Muscle of leg (tissue), 16 donors: ENCODE measurements at places on chromosomes 1 and 21.
A peak's percentile ranks its signal among the peaks of the same experiment; 100 is the strongest.

DNA sequence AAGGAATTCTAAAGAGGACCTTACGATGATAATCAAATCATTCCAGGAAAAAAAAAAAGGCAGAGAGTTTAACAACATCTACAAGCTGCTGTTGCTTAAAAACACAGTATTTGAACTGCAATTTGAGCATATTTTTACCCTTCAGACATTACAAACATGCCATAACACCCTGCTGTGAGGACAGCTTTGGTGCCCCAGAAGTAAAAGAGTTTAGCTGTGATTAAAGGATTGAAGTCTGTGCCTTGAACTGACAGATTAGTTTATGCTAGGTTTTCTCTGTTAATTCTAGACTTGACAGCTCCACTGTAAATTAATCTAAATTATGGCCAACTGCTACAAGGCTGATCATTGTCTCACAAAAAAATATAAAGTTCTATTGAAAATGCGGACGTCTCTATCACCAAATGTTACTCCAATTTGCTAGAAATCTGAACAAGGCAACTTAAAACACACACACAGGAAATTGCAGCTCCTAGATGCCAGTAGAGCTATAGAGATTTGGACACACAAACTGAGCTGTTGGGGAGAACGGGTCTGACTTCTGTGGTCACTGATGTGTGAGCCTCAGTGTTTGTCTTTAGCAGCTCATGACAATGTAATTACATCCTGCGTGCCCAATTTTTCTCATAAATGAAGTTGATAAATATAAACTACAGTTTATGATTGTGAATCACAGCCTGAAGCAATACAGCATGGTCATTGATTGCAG, 217.9 kb downstream of the NTNG1 start:
- no peak for DNase-seq
- H3K27me3 ChIP-seq, result no peaks in the 10 kb centered on the region
- no peak overlapping the region for H3K27ac ChIP-seq

GRCh38 chr1:196433000-196433399, 175.2 kb downstream of the KCNT2 start:
- DNase-seq, result no peak
- no peaks in the 10 kb centered on the region for H3K27me3 ChIP-seq
- H3K4me3 ChIP-seq, result no peak overlapping the region

DNA sequence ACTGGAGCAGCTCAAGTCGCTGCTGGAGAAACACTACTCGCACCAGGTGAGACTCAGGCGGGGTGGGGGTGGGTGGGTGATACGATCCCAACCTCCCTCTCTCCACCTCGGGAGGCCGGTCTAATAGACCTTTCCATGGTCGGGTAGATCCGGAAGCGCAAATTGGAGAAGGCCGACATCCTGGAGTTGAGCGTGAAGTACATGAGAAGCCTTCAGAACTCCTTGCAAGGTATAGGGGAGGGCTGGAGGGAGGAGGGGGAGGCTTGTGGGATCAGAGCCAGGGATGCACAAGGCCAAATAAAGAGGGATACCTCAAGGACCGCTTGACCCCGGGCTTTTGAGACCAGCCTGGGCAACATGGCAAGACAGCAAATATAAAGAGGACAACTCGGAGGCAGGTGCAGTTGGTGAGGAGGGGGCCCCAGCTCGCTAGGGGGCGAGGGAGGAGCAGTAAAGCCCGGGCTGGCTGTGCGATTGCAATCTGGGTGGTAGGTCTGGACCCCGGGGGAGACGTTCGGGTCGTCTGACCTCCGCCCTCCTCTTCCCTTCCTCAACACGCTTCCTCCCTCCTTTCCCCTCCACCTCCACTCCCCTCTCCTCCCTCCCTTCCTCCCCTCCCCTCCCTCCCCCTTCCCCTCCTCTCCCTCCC, 546 bp downstream of the HES3 start:
- peaks cover 48% of the 10 kb centered on the region for H3K4me1 ChIP-seq
- H3K27me3 ChIP-seq, result peaks cover 85% of the 10 kb centered on the region
- H3K27ac ChIP-seq, result no peak overlapping the region
- H3K36me3 ChIP-seq, result no peaks in the 10 kb centered on the region
- H3K4me3 ChIP-seq, result no peak overlapping the region

- peaks cover 19% of the 10 kb centered on the region for H3K4me1 ChIP-seq
- DNase-seq, result peak; percentile 33
- H3K27ac ChIP-seq, result peak overlapping the region; percentile 38
- H3K4me3 ChIP-seq, result no peak overlapping the region
These were observed 4.5 kb downstream of the ZBED6 start for GRCh38 chr1:203799971-203800370.

DNA sequence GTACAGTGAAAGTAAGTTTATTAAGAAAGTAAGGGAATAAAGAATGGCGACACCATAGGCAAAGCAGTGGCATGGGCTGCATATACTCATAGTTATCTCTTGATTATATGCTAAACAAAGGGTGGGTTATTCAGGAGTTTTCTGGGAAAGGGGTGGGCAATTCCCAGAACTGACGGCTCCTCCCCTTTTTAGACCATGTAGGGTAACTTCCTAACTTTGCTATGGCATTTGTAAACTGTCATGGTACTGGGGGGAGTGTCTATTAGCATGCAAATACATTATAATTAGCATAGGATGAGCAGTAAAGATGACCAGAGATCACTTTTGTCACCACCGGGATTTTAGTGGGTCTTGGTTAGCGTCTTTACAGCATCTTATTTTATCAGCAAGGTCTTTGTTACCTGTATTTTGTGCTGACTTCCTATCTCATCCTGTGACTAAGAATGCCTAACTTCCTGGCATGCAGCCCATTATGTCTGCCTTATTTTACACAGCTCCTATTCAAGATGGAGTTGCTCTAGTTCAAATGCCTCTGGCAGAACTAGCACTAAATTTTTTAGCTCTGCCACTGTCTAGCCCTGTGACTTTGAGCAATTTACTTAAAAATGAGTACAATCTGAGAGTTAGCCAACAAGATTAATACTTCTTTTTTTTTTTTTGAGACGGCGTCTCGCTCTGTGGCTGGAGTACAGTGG, 110.3 kb upstream of the PALMD start:
- H3K4me1 ChIP-seq, result peaks cover 6% of the 10 kb centered on the region
- H3K36me3 ChIP-seq, result no peaks in the 10 kb centered on the region
- no peaks in the 10 kb centered on the region for H3K27me3 ChIP-seq
- peak overlapping the region; percentile 88 for H3K27ac ChIP-seq

DNA sequence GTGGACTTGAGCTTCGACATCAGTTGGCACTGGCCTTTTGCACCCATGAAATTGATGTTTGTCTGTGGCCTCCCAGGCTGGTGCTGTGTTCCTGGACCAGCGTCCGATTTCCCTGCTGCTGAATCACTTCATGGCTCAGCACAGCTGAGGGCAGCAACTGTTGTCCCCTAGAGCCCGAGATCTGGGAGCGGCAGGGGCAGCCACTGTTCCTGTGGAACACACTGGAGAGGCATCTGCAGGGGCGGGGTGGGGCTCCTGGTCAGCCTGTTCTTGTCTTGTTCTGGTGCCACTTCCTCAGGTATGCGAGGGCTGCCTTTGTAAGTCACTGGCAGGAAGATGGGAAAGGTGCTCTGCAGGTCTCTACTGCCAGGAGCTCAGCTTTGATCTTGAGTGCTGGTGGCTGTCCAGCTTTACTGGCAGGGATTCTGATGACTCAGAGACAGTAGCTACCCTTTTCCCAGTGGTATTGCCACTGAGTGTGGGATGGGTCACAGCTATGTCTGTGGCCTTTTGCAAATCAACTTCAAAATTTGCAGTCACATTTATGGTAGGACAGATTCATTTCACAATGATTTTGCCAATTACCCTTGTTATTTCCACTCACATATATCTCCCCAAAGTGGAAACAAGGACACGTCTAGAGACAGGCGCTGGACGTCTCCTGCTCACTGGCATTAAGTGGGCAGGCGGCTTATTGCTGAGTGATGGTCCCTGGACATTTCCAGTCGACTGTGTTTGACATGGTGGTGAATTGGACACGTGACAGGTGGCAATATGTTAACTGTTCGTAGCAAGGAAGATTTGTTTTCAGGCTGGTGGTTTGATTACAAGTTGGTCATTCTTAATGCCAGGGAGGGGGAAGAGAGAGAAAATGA, 15.3 kb downstream of the AGPAT3 start:
- peak; percentile 61 for DNase-seq
- H3K36me3 ChIP-seq, result peaks cover 4% of the 10 kb centered on the region
- H3K4me3 ChIP-seq, result no peak overlapping the region
- H3K27me3 ChIP-seq, result no peaks in the 10 kb centered on the region
- H3K4me1 ChIP-seq, result peaks cover 33% of the 10 kb centered on the region
- peak overlapping the region; percentile 57 for H3K27ac ChIP-seq

- no peak overlapping the region for H3K27ac ChIP-seq
- no peaks in the 10 kb centered on the region for H3K36me3 ChIP-seq
- H3K4me1 ChIP-seq, result peaks cover 28% of the 10 kb centered on the region
- no peak overlapping the region for H3K4me3 ChIP-seq
- DNase-seq, result no peak
These were observed 6.7 kb downstream of the CELSR2 start for GRCh38 chr1:109256085-109256484.

DNA sequence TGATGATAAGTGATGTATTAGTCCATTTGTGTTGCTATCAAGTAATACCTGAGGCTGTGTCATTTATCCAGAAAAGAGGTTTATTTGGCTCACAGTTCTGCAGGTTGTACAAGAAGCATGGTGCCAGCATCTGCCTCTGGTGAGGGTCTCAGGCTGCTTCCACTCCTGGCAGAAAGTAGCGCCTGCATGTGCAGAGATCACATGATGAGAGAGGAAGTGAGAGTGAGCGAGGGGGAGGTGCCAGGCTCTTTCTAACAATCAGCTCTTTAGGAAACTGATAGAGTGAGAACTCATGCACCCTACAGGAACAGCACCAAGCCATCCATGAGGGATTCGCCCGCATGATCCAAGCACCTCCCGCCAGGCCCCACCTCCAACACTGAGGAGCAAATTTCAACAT, 2.2 kb upstream of the FHAD1 start:
- DNase-seq, result no peak
- peaks cover 12% of the 10 kb centered on the region for H3K27me3 ChIP-seq
- peaks cover 19% of the 10 kb centered on the region for H3K4me1 ChIP-seq
- H3K27ac ChIP-seq, result no peak overlapping the region
- no peaks in the 10 kb centered on the region for H3K36me3 ChIP-seq

- peak; percentile 69 for DNase-seq
- H3K4me1 ChIP-seq, result peaks cover 17% of the 10 kb centered on the region
- peak overlapping the region; percentile 93 for H3K4me3 ChIP-seq
- no peaks in the 10 kb centered on the region for H3K36me3 ChIP-seq
- peak overlapping the region; percentile 97 for H3K27ac ChIP-seq
These were observed 522 bp downstream of the RC3H1 start for GRCh38 chr1:174021591-174022079.

GRCh38 chr1:214823311-214824117, 220.5 kb downstream of the CENPF start:
- no peak overlapping the region for H3K4me3 ChIP-seq
- no peaks in the 10 kb centered on the region for H3K36me3 ChIP-seq
- no peaks in the 10 kb centered on the region for H3K27me3 ChIP-seq
- H3K27ac ChIP-seq, result no peak overlapping the region

GRCh38 chr1:3117879-3118278, 48.9 kb downstream of the PRDM16 start:
- DNase-seq, result no peak
- H3K36me3 ChIP-seq, result no peaks in the 10 kb centered on the region
- H3K27me3 ChIP-seq, result peaks cover 32% of the 10 kb centered on the region
- no peak overlapping the region for H3K4me3 ChIP-seq

DNA sequence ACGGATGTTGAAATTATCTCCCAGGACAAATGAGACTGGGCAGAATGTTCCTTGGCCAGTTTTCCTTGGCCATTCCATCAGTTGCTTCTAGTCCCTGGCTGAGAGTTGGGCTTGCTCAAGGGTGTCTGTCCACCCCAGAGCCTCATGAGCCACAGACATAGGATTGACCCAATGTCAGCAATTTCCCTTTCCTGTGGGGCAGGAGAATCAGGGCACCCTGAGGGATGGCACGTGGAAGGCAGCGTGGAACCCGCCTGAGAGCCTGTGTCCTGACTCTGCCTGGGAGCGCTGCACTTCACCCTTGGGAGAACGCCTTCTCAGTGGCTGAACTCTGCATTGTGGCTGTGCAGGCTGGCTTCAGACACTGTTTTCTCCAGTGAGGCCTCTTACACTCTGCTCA, 71.3 kb upstream of the B3GALNT2 start:
- no peaks in the 10 kb centered on the region for H3K27me3 ChIP-seq
- DNase-seq, result no peak
- H3K27ac ChIP-seq, result no peak overlapping the region
- H3K36me3 ChIP-seq, result no peaks in the 10 kb centered on the region
- no peaks in the 10 kb centered on the region for H3K4me1 ChIP-seq

GRCh38 chr1:17239420-17239819, 9.5 kb upstream of the PADI3 start:
- H3K27me3 ChIP-seq, result peaks cover 32% of the 10 kb centered on the region
- peak; percentile 93 for DNase-seq
- no peak overlapping the region for H3K4me3 ChIP-seq
- peaks cover 9% of the 10 kb centered on the region for H3K4me1 ChIP-seq
- H3K27ac ChIP-seq, result no peak overlapping the region

- no peaks in the 10 kb centered on the region for H3K27me3 ChIP-seq
- no peak overlapping the region for H3K27ac ChIP-seq
- no peak overlapping the region for H3K4me3 ChIP-seq
- peak; percentile 56 for DNase-seq
- peaks cover 8% of the 10 kb centered on the region for H3K4me1 ChIP-seq
- peaks cover 15% of the 10 kb centered on the region for H3K36me3 ChIP-seq
These were observed 13.0 kb upstream of the GUCA2A start for GRCh38 chr1:42177541-42177981.

GRCh38 chr1:38207275-38207674, 160.7 kb upstream of the POU3F1 start:
- H3K4me1 ChIP-seq, result peaks cover 7% of the 10 kb centered on the region
- no peak overlapping the region for H3K27ac ChIP-seq
- H3K36me3 ChIP-seq, result no peaks in the 10 kb centered on the region
- no peak for DNase-seq

DNA sequence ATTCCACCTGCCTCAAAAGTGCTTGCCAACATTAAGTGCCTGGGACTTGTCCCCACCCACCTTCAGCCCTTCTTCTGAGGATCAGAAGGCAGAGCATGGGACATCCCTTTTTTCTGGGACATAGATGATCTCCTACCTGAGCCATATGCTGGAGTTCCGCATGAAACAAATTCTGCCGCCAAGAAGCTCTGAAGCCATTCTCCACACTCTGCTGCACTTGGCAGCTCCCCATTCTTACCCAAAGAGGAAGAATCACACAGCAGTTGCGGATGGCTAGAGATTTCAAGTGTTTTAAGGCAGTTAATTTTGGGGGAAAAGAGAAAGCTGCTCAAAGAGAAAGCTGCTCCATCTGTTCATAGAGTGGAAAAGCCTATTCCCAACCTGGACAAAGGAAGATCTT, 197.3 kb upstream of the COA6 start:
- no peak overlapping the region for H3K27ac ChIP-seq
- H3K27me3 ChIP-seq, result peaks cover 6% of the 10 kb centered on the region
- no peak overlapping the region for H3K4me3 ChIP-seq
- no peaks in the 10 kb centered on the region for H3K4me1 ChIP-seq

DNA sequence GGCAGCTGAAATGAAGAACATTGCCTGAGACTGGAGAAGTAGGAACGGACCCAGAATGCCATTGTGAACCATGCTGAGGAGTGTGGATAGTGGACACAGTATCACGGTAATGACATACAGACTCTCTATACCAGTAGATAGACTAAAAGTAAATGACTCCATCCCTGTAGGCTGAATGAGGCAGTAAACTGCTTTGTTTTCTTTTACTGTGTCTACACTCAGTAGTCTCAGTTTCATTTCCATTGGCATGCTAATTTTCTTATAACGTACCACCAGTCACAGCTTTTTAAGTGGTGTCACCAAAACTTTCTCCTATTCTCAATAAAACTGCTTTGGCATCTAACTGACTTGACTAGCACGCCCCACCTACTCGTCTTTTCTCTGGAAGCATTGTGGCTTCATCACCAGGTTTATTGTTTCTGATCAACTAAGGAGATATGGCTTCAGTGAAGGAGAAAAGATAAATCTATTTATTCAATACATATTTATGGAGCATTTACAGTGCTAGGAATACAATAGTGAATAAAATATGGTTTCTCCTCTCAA, 8.4 kb upstream of the ZNF697 start:
- H3K27ac ChIP-seq, result no peak overlapping the region
- no peaks in the 10 kb centered on the region for H3K36me3 ChIP-seq
- DNase-seq, result no peak
- H3K4me3 ChIP-seq, result no peak overlapping the region
- peaks cover 6% of the 10 kb centered on the region for H3K4me1 ChIP-seq
